Right kidney (tissue), 9 donors: ENCODE measurements at places on chromosomes 5 and 9.

- DNase-seq, result no peak
Observed at GRCh38 chr5:89816038-89816437, 593.5 kb downstream of the CETN3 start.

DNA sequence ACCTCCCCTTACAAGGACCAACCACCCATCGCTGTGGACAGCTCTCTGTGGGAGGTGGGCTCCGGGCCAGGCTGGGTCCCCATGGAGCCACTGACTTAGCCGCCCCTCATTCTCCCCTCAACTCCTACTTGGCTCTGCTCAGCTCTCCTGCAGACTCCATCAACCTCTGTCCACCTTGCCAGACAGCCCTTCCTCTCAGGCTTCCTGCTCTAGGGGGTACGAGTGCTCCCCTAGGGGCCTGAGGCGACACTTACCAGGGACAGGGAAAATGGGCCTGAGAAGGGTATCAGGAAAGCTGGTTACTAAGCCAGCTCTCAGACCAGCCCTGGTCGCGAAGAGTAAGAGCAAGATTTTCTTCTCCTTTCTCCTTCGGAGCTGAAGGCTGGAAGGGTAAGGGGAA, 43.9 kb downstream of the SHB start:
- DNase-seq, result no peak

DNA sequence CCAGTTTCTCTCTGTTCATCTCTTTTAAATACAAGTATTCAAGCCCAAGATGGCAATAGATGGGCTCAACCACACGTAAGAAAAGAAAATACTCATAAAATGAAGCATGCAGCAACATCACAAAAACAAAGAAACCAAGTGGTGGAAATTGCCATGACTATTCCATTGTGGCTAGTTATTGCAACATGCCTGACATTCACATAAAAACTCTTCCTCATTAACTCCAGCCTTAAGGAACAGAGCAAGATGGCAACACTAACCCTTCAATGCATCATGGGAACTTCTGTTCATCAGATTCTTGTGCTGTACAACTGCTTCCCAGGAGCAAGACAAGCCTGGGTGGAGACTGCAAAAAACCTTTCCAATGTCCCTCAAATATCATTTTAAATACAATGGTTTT, 1.4 kb upstream of the GLIS3 start:
- DNase-seq, result no peak

- DNase-seq, result no peak
Observed at GRCh38 chr9:132062806-132063205, 16.9 kb downstream of the MED27 start.

DNA sequence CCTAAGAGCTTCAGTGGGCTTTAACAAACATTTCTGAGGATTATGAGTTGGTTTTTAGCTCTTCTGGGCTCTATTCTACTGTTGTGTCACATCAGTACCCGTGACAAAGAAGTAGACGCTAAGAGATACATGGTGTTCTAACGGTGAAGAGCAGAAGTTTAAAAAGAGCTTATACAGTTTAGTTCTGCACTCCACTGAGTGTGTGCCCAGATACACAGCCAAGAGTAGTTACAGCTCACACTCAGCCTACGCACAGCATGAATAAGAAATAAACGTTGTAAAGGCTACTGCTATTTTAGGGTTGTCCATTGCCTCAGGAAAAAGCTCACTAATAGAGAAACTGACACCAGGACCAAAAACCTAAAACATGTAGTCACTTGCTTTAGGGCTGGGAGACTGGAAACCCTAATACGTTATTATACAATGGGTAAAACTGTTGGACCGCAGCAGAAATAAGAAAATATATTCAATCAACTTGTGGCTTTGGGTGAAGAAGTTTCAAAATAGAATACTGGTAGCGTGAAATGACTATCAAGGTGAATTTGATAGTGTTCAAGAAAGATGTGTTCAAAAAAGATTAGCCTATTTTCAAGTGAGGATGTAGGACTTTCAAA, 34.7 kb downstream of the PSIP1 start:
- DNase-seq, result no peak

DNA sequence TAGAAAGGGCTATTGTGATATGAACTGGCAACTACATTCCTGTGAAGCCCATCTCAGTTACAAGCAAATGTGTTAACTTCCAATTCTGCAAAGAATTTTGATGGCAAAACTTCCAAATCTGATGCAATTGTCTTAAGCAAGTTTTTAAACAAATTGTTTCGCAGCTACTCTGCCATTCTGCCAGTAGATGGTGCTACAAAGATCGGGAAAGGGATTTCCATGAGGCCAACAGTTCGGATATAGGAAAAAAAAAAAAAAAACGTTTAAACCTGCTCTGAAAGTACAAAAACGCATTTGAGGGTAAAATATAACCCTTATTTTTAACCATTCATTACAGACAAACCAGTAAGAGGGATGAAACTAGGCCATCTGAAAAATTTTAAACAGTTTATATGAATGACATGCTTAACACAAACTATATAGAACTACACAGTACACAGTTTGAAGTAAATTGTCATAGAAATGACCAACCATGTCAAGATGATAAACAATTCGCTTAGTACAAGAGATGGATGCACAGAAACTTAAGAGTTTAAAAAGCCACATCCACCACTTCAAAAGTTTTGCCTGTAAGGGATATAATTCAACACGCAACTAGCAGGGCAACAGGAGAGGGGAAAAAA, 2.2 kb downstream of the HNRNPA0 start:
- peak; percentile 24 for DNase-seq

- DNase-seq, result no peak
Observed at GRCh38 chr9:105258225-105258737, 13.8 kb downstream of the SLC44A1 start.

GRCh38 chr9:32092031-32092430, 292.4 kb upstream of the ACO1 start:
- DNase-seq, result no peak

DNA sequence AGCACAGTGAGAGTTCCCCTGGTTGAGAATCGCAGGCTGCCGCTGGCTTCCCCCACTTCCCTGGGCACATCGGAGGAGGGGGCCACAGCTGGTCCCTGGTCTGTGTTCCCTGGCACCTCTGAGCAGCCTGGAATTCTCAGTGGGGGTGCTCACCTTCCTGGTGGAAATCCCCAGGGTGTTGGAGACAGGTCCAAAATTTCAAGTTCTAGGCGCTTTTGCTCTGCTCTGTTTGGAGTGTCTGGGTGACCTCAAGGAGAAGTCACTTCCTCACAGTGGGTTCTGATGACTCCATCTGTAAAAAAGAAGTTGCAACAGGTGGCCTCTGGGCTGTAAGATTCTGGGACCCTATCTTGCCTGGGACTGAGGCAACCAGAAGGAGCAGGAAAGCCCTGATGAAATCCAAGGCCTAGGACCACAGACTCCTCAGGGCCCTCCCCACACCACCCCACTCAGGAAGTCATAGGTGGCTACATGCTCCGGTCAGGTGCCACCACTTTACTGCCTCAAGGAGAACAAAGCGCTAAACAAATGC, at the start of gene TRAF1:
TRAF1 (minus strand) TSS at position 400 of the 532 bp plus-strand sequence. CDS start 721 bp downstream, outside the sequence.
- no peak for DNase-seq

GRCh38 chr9:1018121-1018520, 32.0 kb upstream of the DMRT2 start:
- no peak for DNase-seq

GRCh38 chr9:129868872-129869486, 33.7 kb downstream of the USP20 start:
- DNase-seq, result no peak

DNA sequence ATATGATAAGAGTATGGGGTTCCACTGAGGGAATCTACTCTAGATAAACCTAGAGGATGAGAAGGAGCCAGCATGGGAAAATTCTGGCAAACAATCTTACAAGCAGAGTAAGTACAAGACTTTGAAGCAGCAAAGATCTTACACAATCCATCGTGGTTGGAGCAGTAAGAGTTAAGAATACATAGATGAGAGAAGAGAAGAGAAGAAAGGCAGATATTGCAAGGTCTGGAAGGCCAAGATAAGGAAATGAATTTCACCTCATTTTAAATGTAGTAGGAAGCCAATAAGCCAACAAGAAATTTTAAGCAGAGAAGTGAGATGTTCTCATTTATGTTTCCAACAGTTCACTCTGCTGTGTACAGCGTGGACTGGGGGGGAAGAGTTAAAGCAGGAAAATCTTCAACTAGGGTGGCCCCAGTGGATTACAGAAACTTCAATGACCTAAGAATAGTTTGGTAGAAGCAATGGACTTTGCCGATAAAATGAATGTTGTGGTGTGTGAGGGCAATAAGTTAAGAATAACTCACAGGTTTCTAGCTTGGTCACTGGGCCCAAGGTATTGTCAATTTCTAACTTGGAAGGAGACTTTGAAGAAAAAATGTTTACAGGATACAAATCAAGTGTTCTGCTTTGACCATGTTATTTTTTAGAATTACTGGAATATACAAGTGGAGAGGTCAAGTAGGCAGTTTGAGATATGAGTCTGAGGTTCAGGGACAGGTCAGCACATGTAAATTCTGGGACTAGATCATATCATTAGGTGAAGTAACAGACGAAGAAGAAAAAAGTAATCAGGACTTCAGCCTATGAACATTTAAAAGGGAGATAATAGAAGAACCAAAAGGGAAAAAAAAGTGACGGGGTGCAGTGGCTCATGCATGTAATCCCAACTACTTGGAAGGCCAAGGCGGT, 12.1 kb upstream of the ISOC1 start:
- no peak for DNase-seq

DNA sequence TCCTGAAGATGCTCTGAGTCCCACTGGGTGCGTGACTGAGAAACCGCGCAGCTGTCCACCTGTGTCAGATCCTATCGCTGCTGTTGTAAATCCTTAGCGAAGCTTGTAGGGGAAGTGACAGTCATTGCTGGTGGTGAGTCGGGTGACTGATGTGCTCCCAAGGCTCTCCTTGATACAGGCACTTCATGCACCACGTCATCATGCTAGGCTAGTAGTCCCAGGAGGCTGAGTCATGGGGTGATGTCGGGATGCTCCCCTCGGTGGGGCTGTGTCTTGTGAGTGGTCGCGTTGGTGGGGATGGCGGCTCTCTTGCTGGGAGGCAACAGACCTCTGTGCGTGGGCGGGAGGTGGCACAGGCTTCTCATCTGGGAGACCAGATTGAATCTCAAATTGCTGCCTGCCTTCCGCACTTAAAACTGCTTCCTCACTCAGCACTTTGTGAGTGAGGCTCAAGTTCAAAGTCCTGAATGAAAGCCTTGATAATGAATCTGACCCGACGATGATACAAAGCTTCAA, 84.7 kb downstream of the CSNK1A1 start:
- DNase-seq, result peak; percentile 60

GRCh38 chr5:161271816-161272215, 274.7 kb downstream of the GABRB2 start:
- DNase-seq, result no peak

- DNase-seq, result no peak
Observed at GRCh38 chr5:55857247-55857640, 6.1 kb downstream of the IL31RA start.

DNA sequence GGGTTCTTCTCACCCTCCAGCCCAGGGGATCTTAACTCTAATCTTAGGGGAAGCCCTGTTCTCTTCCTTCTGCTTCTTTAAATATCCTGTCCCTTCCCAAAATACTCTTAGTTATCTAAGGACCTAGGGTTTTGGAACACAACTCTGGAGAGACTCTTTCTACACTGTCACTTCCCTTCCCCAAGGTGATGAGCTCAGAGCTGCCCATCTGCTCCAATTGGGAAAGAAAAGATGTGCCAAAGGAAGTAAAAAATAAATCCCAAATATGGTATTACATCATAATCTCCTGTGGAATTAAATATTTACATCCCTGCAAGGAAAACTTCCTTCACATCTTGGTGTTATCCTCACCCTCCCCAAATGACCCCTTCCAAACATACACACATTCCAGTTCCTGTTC, 291.2 kb downstream of the EPB41L4A start:
- no peak for DNase-seq

- DNase-seq, result peak; percentile 23
Observed at GRCh38 chr9:108053555-108054061, 564.0 kb upstream of the KLF4 start.

DNA sequence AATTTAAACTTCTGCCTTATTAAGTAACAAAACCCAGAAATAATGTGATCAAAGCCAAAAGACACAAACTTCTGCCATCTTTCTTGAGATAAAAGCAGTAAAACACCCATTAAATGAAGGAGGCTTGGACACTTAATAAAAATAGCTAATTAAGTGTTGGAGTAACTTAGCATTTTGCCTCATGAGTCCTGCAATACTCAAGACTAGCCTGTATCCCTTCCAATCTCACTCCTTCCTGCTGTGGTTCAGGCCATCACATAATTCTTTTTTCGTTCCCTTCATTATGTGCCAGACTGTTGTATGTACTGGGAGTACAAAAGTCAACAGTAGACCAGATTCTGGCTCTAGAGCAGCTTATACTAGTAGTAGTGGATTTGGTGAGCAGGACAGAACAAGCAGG, 250.2 kb downstream of the NFIB start:
- DNase-seq, result no peak

- no peak for DNase-seq
Observed at GRCh38 chr5:126454081-126454480, 30.9 kb downstream of the GRAMD2B start.

GRCh38 chr9:132214027-132214622, 52.3 kb downstream of the NTNG2 start:
- DNase-seq, result peak; percentile 48

DNA sequence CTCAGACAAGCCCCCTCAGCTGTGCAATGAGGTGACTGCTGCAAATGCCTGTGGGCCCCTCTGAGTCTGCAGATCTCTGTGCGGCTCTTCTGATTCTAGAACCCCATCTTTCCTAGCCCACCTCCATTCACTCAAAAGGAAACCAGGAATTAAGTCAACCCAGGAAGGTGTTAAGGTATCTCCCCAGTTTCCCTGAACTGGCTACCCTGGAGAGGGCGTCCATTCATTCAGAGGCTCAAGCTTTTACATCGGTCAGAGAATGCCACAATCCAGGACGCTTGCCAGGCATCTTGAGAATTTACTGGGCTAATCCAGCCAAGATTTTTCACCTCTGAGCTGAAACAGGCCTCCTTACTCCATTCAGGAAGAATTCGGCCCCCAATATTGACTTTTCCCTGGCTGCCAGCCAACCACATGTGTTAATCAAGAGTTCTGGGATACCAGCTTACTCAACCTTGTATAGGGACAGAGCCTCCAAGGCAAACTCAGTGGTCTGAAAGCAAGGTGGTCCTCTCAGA, 889 bp upstream of the ADAMTS12 start:
- no peak for DNase-seq

DNA sequence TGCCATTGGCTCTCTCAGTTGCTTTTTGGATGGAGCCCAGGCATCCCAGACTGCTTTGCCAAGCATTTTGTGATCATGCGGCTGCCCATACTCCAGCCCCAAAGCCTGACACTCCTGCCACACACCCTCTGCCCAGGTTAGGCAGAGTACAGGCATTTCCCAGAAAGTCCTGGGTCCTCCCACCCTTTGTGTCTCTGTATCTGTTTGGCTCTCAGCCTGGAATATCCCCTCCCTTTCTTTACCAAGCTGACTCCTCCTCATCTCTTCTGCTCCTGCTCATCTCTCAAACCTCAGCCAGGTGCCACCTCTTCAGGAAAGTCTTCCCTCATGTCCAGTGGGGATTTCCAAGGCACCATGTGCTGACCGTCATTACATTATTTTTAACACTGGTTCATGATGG, 14.3 kb upstream of the SH3RF2 start:
- no peak for DNase-seq

DNA sequence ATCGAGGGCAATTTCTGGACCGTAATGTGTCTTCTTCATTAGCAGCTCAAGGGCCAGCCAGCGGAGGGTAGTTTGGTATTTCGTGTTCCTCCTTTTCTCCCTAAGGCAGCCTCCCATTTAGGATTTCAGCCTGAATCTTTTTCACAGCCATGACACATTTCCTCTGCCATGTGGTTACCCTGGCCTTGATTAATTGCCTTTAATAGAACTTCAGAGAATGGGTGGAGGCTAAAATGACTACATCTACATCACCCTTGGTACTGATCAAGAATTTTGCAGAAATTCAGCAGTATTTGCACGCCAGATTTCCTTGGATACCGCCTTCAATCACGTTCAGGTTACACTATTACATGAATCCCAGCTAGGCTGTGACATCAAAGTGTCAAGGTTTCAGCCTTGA, 58.0 kb downstream of the ADAMTS16 start:
- DNase-seq, result no peak
